ENCODE measurements at places on chromosomes 16 and 17.

DNA sequence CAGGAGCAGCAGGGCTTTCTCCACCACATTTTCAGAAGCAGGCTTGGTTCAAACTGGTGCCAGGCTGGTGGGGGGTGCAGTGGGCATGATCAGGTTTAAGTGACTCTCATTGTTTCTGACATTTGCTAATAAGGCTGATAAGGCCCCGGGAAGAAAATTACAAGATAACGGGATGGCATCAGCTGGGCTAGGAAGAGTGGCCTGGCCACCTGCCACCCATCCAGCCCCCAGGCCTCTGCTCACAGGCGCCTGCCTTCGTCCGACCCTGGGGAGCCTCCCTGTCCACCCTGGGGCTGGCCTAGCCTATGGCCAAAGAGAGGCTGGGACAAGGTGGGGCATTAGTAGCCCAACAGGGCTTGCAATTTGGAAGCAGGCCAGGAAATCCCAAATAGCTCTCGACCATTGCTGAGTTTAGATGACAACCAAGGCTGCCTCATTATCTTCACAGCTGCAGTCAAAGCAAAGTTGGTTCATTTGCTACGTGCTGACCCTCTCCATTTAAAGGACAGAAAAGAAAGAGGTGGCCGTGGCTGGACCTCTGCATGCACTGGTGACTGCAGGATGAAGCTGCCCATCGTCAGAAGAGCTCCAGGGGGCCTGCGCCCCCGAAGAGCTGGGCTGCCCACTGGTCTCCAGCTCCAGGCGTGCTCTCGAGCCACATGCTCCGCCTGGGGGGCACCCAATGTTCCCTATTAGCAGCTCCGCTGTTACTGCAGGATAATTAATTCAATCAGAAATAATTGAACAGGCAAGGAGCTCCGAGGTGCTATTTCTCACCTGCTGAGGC is 44.9 kb downstream of the PEMT start:
- DNase-seq, result no peak

GRCh38 chr16:13429416-13429815 is 490.5 kb upstream of the ERCC4 start:
- DNase-seq, result no peak

DNA sequence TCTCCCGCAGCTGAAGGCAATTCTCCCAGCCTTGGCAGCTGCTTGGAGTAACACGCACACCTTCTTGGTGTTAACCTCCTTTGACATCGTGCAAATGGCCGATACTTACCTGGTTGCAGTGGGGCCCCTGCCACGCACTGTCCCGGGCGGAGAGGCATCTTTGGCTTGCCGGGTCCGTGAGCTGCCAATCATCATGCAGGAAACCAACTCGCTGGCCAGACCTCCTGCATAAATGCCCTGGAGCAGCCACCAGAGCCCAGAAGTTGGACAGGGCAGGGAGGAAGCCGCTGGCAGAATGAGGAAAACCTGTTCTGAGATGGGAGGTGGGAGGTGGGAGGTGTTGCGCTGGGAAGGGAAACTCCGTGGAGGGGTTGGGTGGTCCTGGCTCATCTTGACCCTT is 41.7 kb upstream of the CREBBP start:
- DNase-seq, result no peak

GRCh38 chr16:26413780-26414179 is 652.9 kb upstream of the C16orf82 start:
- DNase-seq, result no peak

All from stimulated activated naive CD4-positive, alpha-beta T cell (primary cell).